Uterine smooth muscle cell (primary cell): ENCODE measurements at places on chromosomes 13 and 19. TPM values are rescaled to one million over a fixed set of nuclear protein-coding genes. Genes with fewer than 3 reads are reported as not detected.

CGB1 gene
- not detected in 2 replicates for total RNA-seq

CEACAM8 gene
- not detected in 2 replicates for total RNA-seq

SHISA2 gene
- under 0.01 TPM in 1 of 2 replicates, not detected in the other for total RNA-seq

STOML3 gene
- total RNA-seq = not detected in 2 replicates

ZNF223 gene
- 3.7 and 4.1 TPM in 2 replicates for total RNA-seq

MLLT1 gene
- 5.2 and 6.5 TPM in 2 replicates for total RNA-seq

TGFBR3L gene
- 0.89 and 1.00 TPM in 2 replicates for total RNA-seq

CYP2S1 gene
- 0.22 and 0.25 TPM in 2 replicates for total RNA-seq

SH2D3A gene
- not detected in 2 replicates for total RNA-seq

SBSN gene
- total RNA-seq = 1.7 and 4.5 TPM in 2 replicates

SPTBN4 gene
- 4.4 and 7.4 TPM in 2 replicates for total RNA-seq

ETHE1 gene
- 73.0 and 89.6 TPM in 2 replicates for total RNA-seq

ZNF415 gene
- 6.1 and 6.3 TPM in 2 replicates for total RNA-seq

TBC1D4 gene
- total RNA-seq = 9.3 and 14.1 TPM in 2 replicates
